ENCODE measurements at places on chromosomes 16 and 17.

GRCh38 chr17:74413491-74413890 lies 18.4 kb upstream of the GPRC5C start:
- no peak for DNase-seq

- no peak for DNase-seq
Measured at GRCh38 chr17:80998118-80998747, 6.6 kb downstream of the CHMP6 start.

GRCh38 chr16:51051671-51052070 lies 99.4 kb downstream of the SALL1 start:
- DNase-seq = no peak

- no peak for DNase-seq
Measured at GRCh38 chr16:31715915-31716314, 157.7 kb upstream of the ZNF267 start.

DNA sequence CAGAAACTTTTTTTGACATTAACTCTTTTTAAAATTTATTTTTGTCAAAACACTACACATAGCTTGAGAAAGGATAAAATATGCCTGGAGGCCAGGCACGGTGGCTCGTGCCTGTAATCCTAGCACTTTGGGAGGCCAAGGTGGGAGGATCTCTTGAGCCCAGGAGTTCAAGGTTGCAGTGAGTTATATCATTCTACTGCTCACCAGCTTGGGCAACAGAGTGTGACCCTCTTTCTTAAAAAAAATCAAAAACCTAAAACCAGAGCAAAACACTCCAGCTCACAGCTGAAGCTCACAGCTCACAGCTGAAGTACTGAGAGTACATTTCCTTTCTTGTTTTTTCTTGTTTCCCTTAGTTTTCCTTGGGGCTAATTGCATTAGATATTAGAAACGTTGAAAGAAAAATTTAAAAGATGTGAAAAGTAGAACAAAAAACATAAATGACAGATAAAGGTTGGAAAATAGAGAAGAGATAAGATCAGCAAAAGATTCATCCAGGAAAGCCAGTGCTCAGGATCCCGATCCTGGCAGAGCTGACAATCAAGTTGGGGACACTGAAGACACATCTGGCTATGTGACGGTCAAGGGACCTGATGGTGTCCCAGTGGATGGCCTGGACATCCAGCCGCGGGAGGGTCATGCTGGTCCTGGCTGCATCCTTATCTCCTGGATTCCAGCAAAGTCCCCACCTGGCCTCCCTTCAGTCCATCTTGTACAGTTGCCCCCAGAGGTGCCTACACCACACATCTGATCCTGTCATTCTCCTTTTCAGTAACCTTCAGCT lies 9.8 kb downstream of the CHST6 start:
- DNase-seq = no peak

GRCh38 chr16:53090591-53091411 lies 36.0 kb downstream of the CHD9 start:
- peak; percentile 87 for DNase-seq

- DNase-seq = no peak
Measured at GRCh38 chr16:56783344-56783743, 53.4 kb downstream of the NUP93 start.

- no peak for DNase-seq
Measured at GRCh38 chr17:33318241-33318640, 25.1 kb upstream of the ASIC2 start.
